ENCODE measurements at places on chromosomes 4 and X. TPM values are rescaled to one million over a fixed set of nuclear protein-coding genes. Genes with fewer than 3 reads are reported as not detected.

DNA sequence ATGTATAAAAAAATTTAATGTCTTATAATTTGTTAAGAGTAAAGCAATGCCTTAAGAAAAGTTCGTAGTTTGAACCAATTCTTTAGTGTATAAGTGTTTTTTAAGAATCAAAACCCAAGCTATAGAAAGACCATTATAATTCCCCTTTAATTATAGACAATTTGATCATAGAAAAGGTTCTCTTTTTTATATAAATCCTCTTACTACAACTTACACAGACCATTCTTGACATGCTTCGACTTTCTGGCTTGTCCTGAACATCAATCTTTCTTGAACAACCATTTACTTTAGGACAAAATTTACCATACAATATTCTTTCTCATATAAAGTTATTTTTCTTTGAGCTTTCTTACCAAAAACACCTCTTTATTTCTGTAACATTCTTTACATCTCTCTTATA is 330.5 kb upstream of the SPANXN1 start:
- no peak for DNase-seq

DNA sequence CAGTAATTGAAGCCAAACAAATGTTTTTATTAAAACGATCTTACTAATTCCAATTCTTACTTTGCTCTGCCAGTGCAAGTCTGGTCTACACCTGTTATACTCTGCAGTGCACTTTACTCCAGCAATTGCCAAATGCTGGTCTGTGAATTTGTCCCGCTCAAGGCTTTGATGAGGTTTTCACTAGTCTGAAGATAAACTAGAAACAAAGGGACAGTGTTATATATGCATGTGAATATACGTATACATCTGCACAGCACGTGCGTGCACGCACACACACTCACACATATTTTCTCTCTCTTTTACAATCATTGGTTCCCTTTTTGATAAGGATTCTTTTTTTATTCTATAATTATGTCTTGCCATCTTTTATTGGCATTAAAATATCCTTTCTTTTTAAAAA is 88.5 kb upstream of the LCORL start:
- no peak for DNase-seq

- peak; percentile 1 for DNase-seq
Measured at GRCh38 chrX:13733506-13733905, 914 bp downstream of the TRAPPC2 start.

FDCSP gene
- not detected for total RNA-seq

AADAT gene
- total RNA-seq: 0.81 TPM

TKTL2 gene
- total RNA-seq: not detected

UGT2B11 gene
- not detected for total RNA-seq

MAGEA11 gene
- total RNA-seq: not detected

WDR45 gene
- 46.5 TPM for total RNA-seq
